ENCODE measurements at places on chromosomes 5 and 9. TPM values are rescaled to one million over a fixed set of nuclear protein-coding genes. Genes with fewer than 3 reads are reported as not detected.

DNAI1 gene
- not detected for total RNA-seq

FOXI1 gene
- total RNA-seq, result not detected

RIMOC1 gene
- 18.1 TPM for total RNA-seq

POC5 gene
- 18.5 TPM for total RNA-seq

NPR3 gene
- 2.8 TPM for total RNA-seq
